ENCODE measurements at places on chromosomes 3 and 15. TPM values are rescaled to one million over a fixed set of nuclear protein-coding genes. Genes with fewer than 3 reads are reported as not detected.

ARGFX gene
- not detected for total RNA-seq

MST1R gene
- 5.3 TPM for total RNA-seq

CPN2 gene
- total RNA-seq = not detected

FOXL2 gene
- not detected for total RNA-seq

- DNase-seq = no peak
Measured at GRCh38 chr15:81253846-81254245, 57.2 kb downstream of the IL16 start.

DNA sequence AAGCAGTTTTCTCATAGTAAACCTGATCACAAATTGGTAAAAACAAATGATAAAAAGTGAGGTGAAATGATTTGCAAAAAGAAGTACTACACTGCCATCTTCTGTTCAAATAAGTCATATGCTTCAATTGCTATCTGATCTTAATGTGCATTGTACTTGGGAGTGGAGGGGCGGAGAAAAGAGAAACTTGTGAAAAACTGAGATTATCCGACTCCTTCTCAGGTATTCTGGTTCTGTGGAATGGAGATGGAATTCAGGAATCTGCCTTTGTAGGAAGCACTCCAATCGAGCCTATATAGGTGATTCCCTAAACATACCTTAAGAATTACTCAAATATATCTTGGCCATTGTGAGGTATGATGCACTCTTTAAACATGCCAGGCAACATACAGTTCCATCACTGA is 180.6 kb downstream of the CHL1 start:
- no peak for DNase-seq

- DNase-seq = no peak
Measured at GRCh38 chr15:52445954-52446353, 82.7 kb downstream of the MYO5A start.

DNA sequence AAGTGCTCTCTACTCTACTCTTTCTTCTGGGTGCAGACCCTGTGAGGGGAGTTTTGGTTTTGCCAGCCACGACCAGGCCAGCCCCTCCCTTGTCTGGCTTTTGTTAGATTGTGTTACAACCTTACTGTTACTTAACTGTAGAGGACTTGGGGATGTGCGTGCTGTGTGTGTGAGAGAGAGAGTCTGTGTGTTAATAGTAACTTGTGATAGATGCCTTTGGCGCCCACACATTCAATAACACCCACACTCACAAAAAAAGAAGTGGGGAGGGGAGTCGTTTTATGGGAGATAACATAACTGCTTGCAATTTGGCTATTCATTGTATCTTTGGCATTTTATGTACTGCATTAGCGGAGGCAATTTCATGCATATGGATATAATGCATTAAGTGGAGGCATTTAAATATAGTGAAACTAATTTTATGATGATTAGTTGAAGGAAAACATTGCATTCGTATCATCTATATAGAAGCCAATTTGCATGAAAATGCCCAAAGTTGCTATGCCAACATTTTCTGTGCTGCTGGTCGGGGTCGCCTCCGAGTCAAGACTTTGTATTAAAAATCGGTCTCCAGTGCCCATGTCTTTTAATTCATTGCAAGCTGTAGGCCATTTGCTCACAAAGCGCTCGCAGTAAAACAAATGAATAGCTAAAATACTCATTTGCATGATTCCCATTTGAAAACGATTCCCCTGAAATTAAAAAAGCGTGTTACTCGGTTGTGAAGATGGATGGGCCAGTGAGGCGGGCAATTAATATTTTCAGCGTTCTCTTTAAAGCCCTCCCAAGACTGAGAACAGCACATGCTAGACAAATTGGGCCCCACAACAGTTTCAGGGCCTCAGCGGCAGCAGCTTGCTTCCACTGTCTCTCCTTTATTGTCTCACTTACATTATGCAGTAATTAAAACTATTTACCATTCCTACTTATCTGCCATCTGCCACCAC is 158.5 kb upstream of the SMAD3 start:
- no peak for DNase-seq
